CD8-positive, alpha-beta T cell (primary cell): ENCODE measurements at places on chromosomes 12 and 14.

DNA sequence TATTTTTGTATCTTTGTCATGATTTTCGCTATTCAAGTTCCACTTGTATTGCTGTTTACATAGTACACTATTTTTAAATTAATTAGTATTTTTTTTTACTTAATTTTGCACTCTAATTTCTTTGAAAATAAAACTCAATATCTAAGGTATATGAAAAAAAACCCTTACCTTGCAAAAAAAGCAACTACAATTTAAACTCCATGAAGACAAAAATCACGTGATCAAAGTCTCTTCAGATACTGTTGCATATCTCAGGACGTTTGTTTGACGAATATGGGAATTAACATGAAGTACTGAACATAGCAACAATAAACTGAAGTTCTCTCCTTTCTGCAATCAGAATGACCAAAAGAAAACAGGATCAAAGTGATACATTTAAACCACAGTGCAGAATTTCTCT, 968.4 kb upstream of the SEL1L start:
- DNase-seq: no peak

- DNase-seq: no peak
Measured at GRCh38 chr12:95763809-95764253, 26.7 kb downstream of the NTN4 start.

- no peak for DNase-seq
Measured at GRCh38 chr14:58941629-58942028, 246.8 kb upstream of the DAAM1 start.

DNA sequence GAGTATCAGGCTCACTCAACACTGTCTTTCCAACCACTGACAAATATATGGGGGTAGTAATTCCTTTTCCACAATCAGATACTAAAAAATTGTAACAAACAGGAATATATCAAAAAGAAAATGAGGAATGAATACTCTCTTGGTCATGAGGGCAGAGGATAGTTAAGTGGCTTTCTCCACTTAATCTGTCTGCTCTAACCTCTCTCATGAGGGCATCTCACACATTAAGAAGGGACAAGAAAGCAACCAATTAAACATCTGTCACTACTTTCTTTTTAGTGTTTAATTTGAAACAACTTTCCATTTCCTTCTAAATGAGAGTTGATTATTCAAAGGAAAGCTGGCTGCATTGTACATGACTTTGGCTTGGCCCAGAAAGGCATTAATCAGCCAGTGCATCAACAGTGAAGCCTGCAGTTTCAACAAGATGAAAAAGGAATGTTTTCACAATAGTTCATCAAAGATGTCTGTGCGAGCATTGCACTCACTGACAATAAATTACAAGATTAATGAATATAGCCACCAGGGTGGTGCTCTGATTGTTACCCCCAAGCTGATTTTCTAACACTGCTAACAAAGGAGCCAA, 142.0 kb downstream of the SEC23A start:
- no peak for DNase-seq

DNA sequence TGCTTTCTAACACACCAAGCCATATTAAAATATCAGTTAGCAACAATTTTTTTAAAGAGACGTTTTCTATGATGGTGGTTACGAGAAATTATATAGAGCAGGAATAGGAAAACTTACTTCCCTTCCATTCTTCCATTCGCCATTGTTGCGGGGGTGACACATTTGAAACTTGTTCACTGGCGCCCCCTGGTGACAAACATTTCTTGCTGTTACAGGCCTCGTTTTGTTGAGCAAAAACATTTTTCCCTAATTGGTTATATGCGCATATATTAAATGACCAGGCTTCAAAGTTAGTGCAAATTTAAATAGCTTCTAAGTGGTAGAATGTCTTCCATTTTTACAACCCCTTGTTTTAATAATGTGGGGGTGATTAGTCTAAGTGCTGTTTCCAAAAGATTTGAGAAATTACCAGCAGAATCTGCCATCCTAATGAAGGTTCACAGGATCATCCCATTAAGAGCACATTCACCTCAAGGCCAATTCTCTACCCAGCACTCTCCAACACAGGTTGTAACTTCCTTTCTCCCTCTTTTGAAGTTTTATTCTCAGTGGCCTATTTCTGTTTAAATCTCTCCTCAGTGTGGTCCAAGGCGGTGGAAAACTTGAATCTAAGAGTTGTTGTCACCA, 1124.7 kb downstream of the FLRT2 start:
- DNase-seq: no peak
